ENCODE measurements at places on chromosomes 6 and 20.

DNA sequence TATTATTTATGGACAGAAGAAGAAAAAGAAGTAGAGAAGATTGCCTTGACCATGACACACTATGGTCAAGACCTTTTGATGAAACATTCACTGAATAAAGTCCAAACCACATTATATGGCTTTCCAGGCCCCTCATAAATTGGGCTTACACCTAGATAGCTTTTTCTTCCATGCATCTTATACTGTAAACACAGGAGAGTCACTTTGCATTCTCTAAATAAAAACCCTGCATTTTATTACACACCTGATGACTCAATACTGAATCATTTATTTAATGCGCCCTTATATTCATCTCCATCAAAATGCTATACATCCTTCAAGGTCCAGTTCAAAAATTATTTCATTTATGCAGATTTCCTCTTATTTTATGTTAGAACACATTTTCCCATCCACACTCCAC is 78.0 kb downstream of the COL21A1 start:
- H3K36me3 ChIP-seq: no peaks in the 10 kb centered on the region
- no peak for DNase-seq
- H3K4me3 ChIP-seq: no peak overlapping the region
- H3K27ac ChIP-seq: no peak overlapping the region

- H3K36me3 ChIP-seq: no peaks in the 10 kb centered on the region
- H3K4me1 ChIP-seq: no peaks in the 10 kb centered on the region
- no peak overlapping the region for H3K4me3 ChIP-seq
- no peaks in the 10 kb centered on the region for H3K27me3 ChIP-seq
- no peak for DNase-seq
Observed at GRCh38 chr6:71579902-71580301, 291.3 kb downstream of the OGFRL1 start.

DNA sequence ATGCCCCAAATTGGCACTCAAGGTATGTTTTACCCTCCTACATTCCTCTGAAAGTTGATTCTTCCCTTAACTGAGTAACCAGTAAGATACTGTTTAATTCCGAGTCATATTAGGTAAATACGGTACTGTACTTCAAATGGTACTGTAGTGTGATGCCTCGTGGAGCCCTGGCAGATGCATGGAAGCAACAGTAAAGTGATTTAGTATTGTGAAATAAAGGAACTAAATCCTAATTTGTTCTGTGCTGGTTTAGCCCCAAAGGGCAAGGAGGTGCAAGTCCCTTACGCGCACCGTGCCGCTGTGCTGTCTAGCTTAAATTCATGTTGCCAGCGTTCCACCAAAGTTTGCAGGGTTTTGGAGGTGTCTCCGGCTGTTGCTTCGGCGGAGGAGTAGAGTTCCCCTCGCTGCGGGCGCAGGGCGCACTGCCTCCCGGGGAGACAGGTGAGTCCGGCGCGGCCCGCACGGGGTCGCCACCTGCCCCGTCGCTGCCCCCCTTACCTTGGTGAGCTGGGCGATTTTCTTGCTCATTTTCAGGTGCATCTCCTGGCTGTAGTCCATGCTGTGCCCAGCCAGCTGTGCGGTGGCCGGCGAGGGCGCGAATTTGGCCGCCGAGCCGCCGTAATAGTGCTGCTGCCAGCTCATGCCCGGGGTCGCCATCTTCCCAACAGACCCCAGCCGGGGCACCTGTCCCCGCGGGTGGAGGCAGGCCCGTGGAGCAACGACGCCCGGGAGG is 655 bp downstream of the FAM184A start:
- H3K4me3 ChIP-seq: peak overlapping the region; percentile 84
- DNase-seq: no peak
- peaks cover 26% of the 10 kb centered on the region for H3K4me1 ChIP-seq
- peak overlapping the region; percentile 72 for H3K27ac ChIP-seq
- no peaks in the 10 kb centered on the region for H3K36me3 ChIP-seq

DNA sequence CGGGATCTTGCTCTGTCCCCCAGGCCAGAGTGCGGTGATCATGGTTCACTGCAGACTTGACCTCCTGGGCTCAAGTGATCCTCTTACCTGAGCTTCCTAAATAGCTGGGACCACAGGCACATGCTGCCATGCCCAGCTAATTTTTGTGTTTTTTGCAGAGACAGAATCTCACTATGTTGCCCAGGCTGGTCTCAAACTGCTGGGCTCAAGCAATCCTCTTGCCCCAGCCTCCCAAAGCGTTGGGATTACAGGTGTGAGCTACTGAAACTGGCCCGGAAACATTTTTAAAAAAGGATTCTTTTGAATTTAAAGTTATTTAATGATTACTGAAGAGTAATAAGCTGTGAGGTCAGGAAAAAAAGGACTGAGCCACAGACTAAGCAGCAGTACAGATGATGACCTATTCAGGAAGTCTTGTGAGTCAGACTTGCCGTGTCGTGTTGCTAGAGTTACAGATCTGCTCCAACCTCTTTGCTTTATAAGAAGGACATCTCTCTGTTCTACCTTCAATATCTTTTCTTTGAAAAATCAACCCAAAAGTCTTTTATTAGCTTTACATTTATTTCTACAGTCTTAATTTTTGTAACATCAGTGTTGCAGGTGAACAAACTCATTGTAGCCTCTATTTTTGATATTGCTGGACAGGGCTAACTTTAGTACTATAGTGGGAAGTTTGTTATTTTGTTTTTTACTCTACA is 108.7 kb downstream of the NCOA3 start:
- H3K4me1 ChIP-seq: peaks cover 80% of the 10 kb centered on the region
- no peaks in the 10 kb centered on the region for H3K36me3 ChIP-seq
- peak overlapping the region; percentile 24 for H3K27ac ChIP-seq
- no peak for DNase-seq
- H3K4me3 ChIP-seq: no peak overlapping the region

DNA sequence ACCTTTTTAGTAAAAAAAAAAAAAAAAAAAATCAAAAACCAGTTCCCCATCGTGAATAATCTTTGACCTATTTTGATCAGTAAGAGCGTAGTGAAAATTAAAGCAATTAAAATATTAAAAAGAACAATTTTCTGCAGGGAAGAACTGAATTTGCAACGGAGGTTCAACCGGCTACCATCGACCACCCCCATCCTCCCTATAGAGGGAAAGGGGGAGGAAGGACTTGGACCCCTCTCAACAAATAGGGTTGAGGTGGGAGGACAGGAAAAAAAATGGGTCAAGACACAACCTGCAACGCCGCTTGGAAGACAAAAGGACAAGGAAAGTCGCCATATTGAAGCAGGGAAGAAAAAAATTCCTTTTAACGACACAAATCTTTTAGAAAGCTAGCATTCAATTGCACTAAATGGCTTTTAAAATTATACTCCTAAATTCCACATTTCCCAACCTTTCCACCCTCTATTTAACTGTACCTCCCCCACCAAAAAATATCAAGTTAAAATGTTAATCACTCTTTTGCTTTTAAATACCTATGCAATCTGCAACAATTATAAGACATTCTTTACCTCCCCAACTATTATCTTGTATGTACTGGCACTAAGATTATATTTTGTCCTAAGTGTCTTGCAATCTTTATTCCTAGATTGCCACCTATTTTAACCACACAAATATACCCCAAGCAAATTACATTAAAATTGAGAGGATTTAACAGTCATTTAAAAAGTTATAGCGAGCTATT is 1.7 kb downstream of the PPP1R10 start:
- H3K4me1 ChIP-seq: peaks cover 80% of the 10 kb centered on the region
- no peak for DNase-seq
- peak overlapping the region; percentile 94 for H3K4me3 ChIP-seq
- peak overlapping the region; percentile 94 for H3K27ac ChIP-seq
- H3K27me3 ChIP-seq: no peaks in the 10 kb centered on the region

- H3K27ac ChIP-seq: no peak overlapping the region
- no peaks in the 10 kb centered on the region for H3K27me3 ChIP-seq
- no peak for DNase-seq
- H3K36me3 ChIP-seq: no peaks in the 10 kb centered on the region
Observed at GRCh38 chr6:83735461-83735860, 26.6 kb upstream of the SNAP91 start.

GRCh38 chr6:150841697-150842096 is 23.8 kb upstream of the MTHFD1L start:
- no peaks in the 10 kb centered on the region for H3K27me3 ChIP-seq
- no peak for DNase-seq
- no peak overlapping the region for H3K4me3 ChIP-seq
- no peaks in the 10 kb centered on the region for H3K4me1 ChIP-seq
- no peak overlapping the region for H3K27ac ChIP-seq

GRCh38 chr6:158785036-158785435 is 34.1 kb downstream of the EZR start:
- no peak overlapping the region for H3K4me3 ChIP-seq
- no peak overlapping the region for H3K27ac ChIP-seq
- H3K36me3 ChIP-seq: peaks cover 90% of the 10 kb centered on the region
- no peaks in the 10 kb centered on the region for H3K27me3 ChIP-seq
